Tongue (tissue), 3 donors: ENCODE measurements at places on chromosomes 11 and 22. TPM values are rescaled to one million over a fixed set of nuclear protein-coding genes. Genes with fewer than 3 reads are reported as not detected.

DNA sequence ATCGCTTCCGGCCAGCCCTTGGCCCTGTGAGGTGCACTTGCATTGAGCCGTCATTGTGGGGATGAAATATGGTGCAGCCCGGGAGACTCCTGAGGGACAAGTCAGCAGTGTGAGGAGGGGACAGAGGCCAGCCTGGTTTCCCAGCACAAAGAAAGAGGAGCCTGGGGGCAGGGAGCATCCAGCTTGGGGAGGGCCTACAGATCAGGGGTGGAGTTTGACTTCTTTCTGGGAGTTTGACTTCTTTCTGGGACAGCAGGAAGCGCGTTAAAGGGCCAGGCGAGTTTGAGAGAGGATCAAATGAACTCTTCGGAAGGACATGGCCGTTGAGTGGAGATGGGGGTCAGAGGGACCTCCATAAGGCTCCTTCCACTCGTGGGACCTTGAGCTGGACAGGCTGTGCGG lies 91.9 kb downstream of the LRRC32 start:
- peak; percentile 23 for DNase-seq

NXPE4 gene
- not detected for total RNA-seq

DNA sequence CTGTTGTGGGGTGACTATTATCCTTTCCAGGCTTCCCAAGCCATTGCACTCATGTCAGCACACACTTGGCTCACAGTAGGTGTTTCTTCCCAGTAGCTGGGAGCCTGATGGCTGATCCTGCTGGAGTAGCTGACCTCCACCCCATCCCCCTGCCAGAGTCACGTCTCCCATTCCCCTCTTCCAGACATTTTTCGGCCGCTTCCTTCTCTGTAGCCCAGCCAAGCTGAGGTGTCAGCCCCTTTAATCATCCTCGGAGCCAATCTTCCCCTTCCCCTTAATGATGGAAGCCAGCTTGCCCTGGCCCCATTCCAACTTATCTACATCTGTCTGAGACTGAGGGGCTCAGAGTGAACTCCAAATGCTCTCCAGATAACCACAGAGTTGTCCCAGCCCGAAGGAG lies 550.7 kb downstream of the MN1 start:
- no peak for DNase-seq

- peak; percentile 8 for DNase-seq
Observed at GRCh38 chr11:104917271-104918112, 19.2 kb upstream of the CASP12 start.

DNA sequence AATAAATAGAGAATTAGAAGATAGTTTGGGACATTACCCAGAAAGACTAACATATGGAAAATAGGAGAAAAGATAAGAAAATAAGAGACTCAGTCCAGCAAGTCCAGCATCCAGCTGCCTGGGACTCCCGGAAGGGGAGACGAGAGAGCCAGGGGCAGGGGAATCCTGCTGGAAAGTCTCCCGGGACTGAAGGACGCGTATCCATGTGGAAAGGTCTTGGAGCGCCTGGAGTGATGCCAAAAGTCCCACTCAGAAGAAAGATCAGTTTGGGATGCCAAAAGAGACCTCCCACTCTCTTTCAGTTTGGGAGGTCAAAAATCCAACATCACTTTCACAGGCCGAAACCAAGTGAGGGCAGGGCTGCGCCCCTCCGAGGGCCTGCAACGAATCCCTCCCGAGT lies 30.7 kb downstream of the LRFN4 start:
- no peak for DNase-seq

GRCh38 chr11:62958547-62959421 lies 26.0 kb downstream of the SLC22A6 start:
- peak; percentile 96 for DNase-seq

OR5B21 gene
- total RNA-seq: not detected
